ENCODE measurements at places on chromosomes 11 and 22. TPM values are rescaled to one million over a fixed set of nuclear protein-coding genes. Genes with fewer than 3 reads are reported as not detected.

- H3K36me3 ChIP-seq: no peaks in the 10 kb centered on the region
- no peak overlapping the region for H3K27ac ChIP-seq
- H3K4me3 ChIP-seq: no peak overlapping the region
- no peaks in the 10 kb centered on the region for H3K4me1 ChIP-seq
- no peaks in the 10 kb centered on the region for H3K27me3 ChIP-seq
Measured at GRCh38 chr11:82365351-82365750, 368.3 kb downstream of the FAM181B start.

- H3K4me3 ChIP-seq: peak overlapping the region; percentile 70
- peaks cover 6% of the 10 kb centered on the region for H3K4me1 ChIP-seq
- no peaks in the 10 kb centered on the region for H3K36me3 ChIP-seq
- H3K27ac ChIP-seq: no peak overlapping the region
- DNase-seq: no peak
Measured at GRCh38 chr11:123653827-123654565, 428 bp downstream of the SCN3B start.

GRCh38 chr11:65552388-65552951 lies 5.7 kb downstream of the LTBP3 start:
- peaks cover 20% of the 10 kb centered on the region for H3K4me1 ChIP-seq
- no peaks in the 10 kb centered on the region for H3K27me3 ChIP-seq
- H3K27ac ChIP-seq: no peak overlapping the region
- H3K4me3 ChIP-seq: no peak overlapping the region

DNA sequence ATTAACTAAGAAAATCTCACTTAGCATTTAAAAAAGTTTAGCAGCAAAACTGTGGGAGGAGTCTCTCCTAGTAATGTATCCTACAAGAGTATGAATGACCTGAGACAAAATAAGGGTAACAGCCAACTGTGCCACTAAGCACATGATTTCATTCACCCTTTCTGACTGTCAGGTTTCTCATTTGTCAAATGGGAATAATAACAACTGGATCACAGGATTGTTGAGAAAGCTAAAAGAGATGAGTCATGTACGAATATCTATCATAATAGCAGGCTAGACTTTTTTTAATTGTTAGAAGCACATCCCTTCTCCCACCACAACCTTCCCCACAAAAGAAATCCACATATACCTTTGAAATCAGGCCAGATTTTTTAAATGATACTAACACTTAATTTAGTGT lies 39.5 kb downstream of the MTMR2 start:
- no peak overlapping the region for H3K4me3 ChIP-seq
- DNase-seq: no peak
- no peak overlapping the region for H3K27ac ChIP-seq

DNA sequence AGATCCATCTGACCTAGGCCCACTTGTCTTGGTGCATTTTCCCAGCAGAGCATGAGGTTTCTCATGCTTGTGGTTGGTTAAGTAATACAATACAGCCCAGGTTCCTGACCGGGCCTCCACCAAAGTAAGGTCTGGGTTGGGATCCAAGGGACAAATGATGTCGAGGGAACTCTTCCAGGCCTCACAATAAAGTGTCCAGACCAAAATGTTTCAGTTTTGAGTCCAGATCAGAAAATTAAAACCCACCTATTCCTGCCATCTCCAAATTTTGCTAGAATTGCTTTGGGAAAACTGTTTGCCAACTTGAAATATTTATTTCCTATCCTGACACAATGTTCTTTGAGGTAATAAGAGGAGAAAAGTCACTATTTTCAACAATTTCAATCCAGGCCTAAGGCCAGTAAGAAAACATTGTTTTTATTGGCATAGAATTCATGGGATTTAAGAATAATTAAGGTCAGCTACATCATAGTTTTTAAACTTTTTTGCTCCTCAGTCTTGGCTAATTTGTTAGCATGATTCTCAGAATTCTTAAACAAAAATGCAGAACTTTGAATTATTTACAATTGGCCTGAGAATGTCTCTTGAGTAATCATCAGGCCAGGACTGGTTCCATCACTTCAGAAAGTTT lies 51.4 kb downstream of the ME3 start:
- no peaks in the 10 kb centered on the region for H3K36me3 ChIP-seq
- no peak overlapping the region for H3K4me3 ChIP-seq
- no peaks in the 10 kb centered on the region for H3K27me3 ChIP-seq

Gene MOGAT2
- total RNA-seq: not detected

Gene ARHGAP1
- 106 TPM for total RNA-seq

Gene RIMBP3B
- total RNA-seq: not detected

Gene GSTT2B
- total RNA-seq: not detected

GRCh38 chr11:79508461-79508860 lies 67.6 kb upstream of the TENM4 start:
- no peaks in the 10 kb centered on the region for H3K36me3 ChIP-seq
- H3K27ac ChIP-seq: no peak overlapping the region
- H3K4me1 ChIP-seq: peaks cover 4% of the 10 kb centered on the region
- H3K27me3 ChIP-seq: no peaks in the 10 kb centered on the region
- no peak overlapping the region for H3K4me3 ChIP-seq

DNA sequence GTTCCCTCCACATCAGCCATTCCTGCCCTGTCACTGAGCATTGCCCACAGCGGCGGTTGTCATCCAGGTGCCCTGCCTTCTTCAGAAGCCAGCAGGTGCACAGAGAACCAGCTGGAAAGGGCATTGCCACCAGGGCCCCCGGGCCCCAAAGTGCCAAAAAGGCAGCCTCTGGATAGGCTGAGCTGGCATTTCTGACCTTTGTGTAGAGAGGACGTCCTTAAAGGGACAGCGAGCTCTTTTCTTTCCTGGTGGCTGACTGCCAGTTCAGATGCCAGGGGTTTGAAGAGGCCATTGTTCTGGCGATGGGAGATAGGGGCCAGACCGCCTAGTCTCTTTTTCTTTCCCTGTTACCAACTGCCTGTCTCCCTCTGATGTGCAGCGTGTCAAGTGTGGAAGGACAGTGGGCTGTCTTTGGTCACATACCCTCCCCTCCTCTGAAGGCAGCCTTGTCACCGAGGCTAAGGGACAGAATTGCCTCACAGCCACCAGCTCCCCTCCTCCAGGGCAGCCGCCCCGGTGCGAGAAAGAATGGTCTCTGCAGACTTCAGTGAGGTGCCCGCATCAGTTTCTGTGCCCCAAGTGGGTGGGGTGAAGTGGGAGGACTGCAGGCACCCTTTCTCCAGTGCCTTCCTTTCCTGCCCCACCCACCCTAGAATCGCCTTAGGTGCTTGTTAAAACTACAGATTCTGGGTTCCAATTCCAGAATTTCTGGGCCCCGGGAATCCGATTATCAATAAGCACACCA lies 109.6 kb downstream of the SCN3B start:
- H3K27ac ChIP-seq: no peak overlapping the region
- no peaks in the 10 kb centered on the region for H3K27me3 ChIP-seq
- H3K4me1 ChIP-seq: no peaks in the 10 kb centered on the region
- DNase-seq: no peak

GRCh38 chr11:66510990-66511339 lies 530 bp downstream of the BBS1 start:
- peaks cover 7% of the 10 kb centered on the region for H3K36me3 ChIP-seq
- H3K27me3 ChIP-seq: no peaks in the 10 kb centered on the region
- DNase-seq: no peak
- no peak overlapping the region for H3K27ac ChIP-seq
- peaks cover 13% of the 10 kb centered on the region for H3K4me1 ChIP-seq

DNA sequence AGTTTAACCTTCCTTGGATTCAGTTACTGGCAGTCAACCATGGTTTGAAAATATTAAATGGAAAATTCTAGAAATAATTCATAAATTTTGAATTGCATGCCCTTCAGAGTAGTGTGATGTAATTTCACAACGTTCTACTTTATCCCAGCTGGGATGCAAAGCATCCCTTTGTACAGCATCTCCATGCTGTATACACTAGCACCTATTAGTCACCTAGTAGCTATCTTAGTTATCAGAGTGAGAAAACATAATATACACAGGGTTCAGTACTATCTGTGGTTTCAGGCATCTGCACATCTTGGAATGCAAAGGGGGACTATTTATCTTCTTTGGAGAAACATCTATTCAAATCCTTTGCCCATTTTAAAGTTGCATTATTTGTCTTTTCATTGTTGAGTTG lies 30.8 kb downstream of the CBL start:
- no peaks in the 10 kb centered on the region for H3K36me3 ChIP-seq
- no peaks in the 10 kb centered on the region for H3K27me3 ChIP-seq
- no peak overlapping the region for H3K27ac ChIP-seq
- DNase-seq: no peak

Gene POU2AF2
- not detected for total RNA-seq

- no peak overlapping the region for H3K4me3 ChIP-seq
- no peaks in the 10 kb centered on the region for H3K27me3 ChIP-seq
- no peak overlapping the region for H3K27ac ChIP-seq
- DNase-seq: no peak
- no peaks in the 10 kb centered on the region for H3K36me3 ChIP-seq
Measured at GRCh38 chr11:97756571-97757335, 1264.0 kb upstream of the CNTN5 start.

- no peak for DNase-seq
- no peaks in the 10 kb centered on the region for H3K36me3 ChIP-seq
- H3K27me3 ChIP-seq: no peaks in the 10 kb centered on the region
- no peak overlapping the region for H3K27ac ChIP-seq
Measured at GRCh38 chr22:21919526-21920307, 32.9 kb downstream of the PPM1F start.

GRCh38 chr22:29663180-29663821 lies 56.5 kb upstream of the CABP7 start:
- peaks cover 7% of the 10 kb centered on the region for H3K4me1 ChIP-seq
- DNase-seq: no peak
- H3K27me3 ChIP-seq: no peaks in the 10 kb centered on the region

Gene VSIG2
- 2.7 TPM for total RNA-seq

- H3K27me3 ChIP-seq: no peaks in the 10 kb centered on the region
- H3K27ac ChIP-seq: no peak overlapping the region
- H3K36me3 ChIP-seq: no peaks in the 10 kb centered on the region
- no peak for DNase-seq
- no peak overlapping the region for H3K4me3 ChIP-seq
Measured at GRCh38 chr11:86155200-86155844, 86.4 kb upstream of the PICALM start.

Gene HOATZ
- total RNA-seq: not detected

- no peak overlapping the region for H3K27ac ChIP-seq
- no peaks in the 10 kb centered on the region for H3K36me3 ChIP-seq
- no peak overlapping the region for H3K4me3 ChIP-seq
- DNase-seq: no peak
- H3K27me3 ChIP-seq: no peaks in the 10 kb centered on the region
- H3K4me1 ChIP-seq: peaks cover 8% of the 10 kb centered on the region
Measured at GRCh38 chr11:62463121-62463542, 44.3 kb downstream of the SCGB1A1 start.

DNA sequence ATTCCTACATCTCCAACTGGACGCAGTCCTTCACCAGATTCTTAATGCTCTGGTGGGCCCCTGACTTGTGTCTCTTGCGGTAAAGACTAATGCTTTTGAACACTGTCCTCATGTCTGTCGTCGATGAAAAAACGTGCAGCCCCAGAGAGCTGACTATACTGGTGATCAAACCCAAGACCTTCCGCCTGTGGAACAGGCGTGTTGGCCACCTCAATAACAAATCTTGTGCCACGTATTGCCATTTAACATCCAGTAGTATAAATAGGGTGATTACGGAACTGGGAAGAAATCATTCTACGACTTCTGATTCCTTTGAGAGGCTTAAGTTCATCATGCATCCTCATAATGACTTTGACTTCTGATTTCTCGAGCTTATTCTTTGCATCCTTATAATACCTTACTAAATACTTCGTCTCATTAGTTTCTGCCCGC lies 45.6 kb downstream of the OR4D9 start:
- H3K36me3 ChIP-seq: no peaks in the 10 kb centered on the region
- H3K27ac ChIP-seq: peak overlapping the region; percentile 57
- peak overlapping the region; percentile 64 for H3K4me3 ChIP-seq
- no peak for DNase-seq

Gene SLC22A8
- total RNA-seq: not detected

DNA sequence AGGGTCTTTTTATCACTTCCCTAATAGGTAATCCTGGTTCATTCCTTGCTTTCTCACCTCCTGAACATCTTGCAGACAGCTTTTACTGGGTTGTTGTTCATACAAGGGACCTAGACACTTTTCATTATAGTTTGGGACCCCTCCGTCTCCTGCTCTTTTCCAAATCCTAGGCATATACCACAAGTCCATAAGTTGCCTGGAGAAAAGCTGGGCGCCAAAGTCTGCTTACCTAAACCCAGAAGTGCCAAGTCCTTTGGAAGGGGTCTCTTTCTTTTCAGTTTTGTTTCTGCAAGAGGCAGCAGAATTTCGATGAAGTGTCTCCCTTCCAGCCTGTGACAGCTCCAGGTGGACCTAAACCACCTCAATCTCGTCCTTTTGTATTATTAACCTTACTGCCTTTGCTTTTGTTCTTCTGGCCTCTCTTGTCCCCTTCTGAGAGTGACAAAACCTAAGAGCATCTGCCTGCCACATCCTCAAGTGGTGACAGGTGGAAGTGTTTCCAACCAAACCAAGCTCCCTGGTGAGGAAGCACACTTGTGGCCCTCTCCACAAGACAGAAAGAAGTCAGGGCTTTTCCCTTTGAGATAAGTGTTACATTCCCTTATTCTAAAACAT lies 19.5 kb upstream of the P2RY6 start:
- H3K27ac ChIP-seq: no peak overlapping the region
- no peaks in the 10 kb centered on the region for H3K36me3 ChIP-seq
- DNase-seq: no peak

- peak overlapping the region; percentile 42 for H3K27ac ChIP-seq
- H3K36me3 ChIP-seq: peaks cover 35% of the 10 kb centered on the region
- H3K4me3 ChIP-seq: no peak overlapping the region
- DNase-seq: no peak
- no peaks in the 10 kb centered on the region for H3K27me3 ChIP-seq
Measured at GRCh38 chr11:3022982-3023381, 30.9 kb upstream of the NAP1L4 start.

DNA sequence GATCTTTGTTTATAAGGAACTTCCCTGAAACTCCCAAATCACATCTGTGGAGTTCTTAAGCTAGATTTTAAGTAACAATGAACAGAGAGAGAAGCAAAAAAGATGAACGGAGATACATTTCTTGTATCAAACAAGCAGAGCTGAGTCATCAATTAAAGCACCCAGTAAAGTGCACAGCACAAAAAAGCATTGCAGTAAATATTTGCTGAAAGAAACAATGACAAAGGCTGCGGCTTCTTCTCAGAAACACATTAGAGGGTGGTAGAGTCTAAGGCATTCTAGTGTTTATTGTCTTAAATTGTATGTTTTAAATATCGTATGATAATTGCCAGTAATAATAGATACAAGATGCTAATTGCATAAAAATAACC lies 941.6 kb upstream of the CHORDC1 start:
- H3K4me1 ChIP-seq: peaks cover 20% of the 10 kb centered on the region
- no peak for DNase-seq
- no peaks in the 10 kb centered on the region for H3K27me3 ChIP-seq
- no peaks in the 10 kb centered on the region for H3K36me3 ChIP-seq
- H3K4me3 ChIP-seq: no peak overlapping the region
- H3K27ac ChIP-seq: peak overlapping the region; percentile 47

DNA sequence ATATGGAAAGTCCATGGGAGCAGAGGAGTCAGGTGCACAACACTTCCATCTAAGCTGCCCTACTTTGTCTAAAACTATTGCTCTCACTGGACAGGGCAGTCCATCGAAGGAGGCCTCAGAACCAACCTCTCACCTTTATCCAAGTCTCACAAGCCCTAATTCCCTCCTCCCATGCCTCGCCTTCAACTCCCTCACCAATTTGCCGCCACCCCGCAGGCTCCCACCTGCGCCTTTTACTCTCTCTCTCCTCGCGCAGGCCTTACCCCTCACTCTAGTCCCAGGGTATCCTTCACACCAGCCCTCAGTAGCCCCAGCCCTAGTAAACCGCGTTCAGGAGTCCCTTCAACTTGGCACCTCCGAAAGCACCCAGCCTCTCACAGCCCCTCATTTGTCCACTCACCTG lies 451 bp downstream of the FHIP1B start:
- peaks cover 8% of the 10 kb centered on the region for H3K4me1 ChIP-seq
- no peaks in the 10 kb centered on the region for H3K36me3 ChIP-seq
- peak overlapping the region; percentile 60 for H3K27ac ChIP-seq

Gene IGSF22
- total RNA-seq: not detected

Gene TSGA10IP
- total RNA-seq: not detected
